ENCODE measurements at places on chromosomes 12 and 14.

DNA sequence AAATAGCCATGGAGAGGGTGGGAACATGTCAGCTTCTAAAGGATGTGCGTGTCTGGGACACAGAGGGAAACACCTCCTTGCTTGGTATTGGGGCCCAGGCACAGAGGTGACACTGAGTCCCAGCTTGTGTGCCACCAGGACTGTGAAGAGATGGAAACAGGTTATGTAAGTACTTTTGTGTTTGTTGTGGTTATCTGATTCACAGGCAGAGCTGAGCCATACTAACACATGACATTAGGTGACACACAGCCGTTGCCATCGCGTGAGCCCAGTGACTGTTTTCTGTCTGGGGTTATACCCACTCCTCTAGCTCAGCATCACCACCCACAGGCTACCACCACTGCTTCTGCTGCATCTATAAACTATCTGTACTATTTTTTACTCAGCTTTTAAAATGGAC lies 12.1 kb upstream of the FLVCR2 start:
- DNase-seq, result peak; percentile 73

GRCh38 chr14:29925736-29926135 lies 1.9 kb downstream of the PRKD1 start:
- DNase-seq, result no peak

DNA sequence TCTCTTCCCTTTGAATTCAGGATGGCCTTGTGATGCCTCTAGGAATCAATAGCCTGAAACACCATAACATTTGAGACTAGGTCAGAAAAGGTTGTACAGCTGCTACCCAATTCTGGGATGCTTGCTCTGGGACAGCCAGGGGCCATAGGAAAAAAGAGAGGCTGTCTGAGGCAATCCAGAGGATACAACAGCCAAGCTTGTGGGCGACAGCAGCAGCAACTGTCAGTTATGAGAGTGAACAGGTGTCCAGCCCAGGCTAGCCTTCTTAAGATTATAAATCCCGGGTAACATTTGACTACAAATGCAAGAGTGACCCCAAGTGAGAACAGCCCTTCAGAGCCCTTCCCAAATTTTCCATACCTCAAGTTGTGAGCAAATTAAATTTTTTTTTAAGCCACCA lies 11.1 kb downstream of the DCN start:
- DNase-seq, result no peak

DNA sequence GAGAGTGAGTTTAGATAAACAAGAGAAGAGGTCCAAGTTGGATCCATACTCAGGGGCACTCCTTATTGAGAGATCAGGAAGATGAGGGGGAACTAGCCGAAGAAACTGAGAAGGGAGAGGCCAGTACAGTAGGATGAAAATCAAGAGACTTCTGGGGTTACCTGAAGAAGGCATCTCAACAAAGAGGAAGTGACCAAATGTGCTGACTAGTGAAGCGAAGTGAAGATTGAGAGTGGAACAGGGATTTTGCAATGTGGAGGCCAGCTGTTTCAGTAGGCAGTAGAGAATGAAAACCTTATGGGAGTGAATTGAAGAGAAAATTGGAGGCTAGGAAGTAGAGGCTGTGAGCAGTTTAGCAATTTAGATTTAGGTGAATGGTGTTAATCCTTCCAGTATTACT lies 153.0 kb downstream of the SYNE2 start:
- no peak for DNase-seq

- DNase-seq, result no peak
Measured at GRCh38 chr14:101229666-101230065, 326.1 kb upstream of the RTL1 start.

DNA sequence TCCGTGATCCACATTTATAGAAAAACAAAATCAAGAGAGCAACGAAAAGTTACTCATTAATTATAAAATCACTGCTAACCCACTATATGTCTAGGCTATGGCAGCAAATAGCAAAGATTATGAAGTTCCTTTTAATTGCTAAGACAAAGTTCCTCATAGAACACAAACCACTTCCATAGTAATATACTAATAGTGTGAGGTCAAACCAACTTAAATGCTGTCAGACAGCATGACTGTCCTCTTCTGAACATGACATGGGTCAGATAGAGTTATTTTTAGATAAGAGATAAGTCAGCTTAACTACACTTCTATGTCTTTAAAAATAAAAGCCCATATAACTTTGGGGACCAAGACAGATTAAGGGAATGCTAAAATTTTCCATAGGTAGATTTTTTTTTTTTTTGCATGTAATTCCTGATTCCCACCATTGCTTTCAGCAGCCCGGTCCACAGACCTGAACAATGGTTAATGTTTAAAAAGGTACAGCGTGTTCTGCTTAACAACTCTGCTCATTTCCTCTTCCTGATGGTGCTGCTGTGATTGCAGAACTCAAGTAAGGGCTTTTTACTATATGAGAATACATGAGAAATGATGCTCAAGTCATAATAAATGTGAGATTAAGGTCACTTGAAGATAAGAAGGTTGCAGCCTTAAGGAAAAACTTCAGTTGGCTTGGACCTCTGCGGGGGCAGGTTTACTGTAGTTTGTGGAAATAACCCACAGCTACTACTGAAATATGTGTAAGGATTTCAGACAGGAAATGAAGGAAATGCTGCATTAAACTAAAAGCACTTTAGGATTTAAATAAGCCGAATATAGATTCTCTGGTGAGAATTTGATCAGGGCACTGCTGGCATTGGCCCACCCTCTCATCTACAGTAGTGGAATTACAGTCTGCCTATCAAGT lies 37.7 kb upstream of the DUSP6 start:
- DNase-seq, result no peak

DNA sequence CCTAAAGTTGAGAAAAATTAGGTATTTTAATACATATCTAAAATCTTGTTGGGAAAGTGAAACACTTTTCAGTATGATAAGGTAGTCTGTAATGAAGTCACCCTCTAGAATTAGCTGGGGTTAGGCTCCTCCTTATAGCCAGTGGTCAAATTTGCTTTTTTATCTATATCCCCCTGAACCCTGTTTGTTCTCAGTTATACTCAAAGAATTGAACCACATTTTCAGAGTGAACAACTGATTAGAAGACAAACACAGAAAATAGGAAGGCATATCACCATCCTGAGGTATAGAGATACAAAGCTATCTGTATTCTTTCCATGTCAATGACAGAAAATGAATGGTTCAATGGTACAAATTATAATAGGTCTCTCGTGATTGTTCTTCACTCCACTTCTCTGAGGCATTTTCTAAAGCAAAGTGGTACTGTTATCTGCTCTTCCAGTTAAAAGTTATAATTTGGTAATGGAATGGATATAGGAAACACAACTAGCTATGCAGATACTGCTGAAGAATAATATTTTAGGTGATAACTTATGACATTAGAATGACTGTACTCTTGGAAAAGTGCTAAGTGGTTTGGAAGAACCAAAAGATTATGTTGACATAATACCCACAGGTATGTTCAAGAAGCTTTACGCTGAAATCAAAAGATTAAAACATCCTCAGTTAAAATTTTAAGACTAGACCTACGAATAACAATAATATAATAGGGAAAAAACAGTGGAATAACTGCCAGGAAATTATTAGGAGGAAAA lies 27.6 kb downstream of the WASHC3 start:
- no peak for DNase-seq

GRCh38 chr14:51540364-51540763 lies 111.3 kb upstream of the FRMD6 start:
- no peak for DNase-seq

GRCh38 chr14:88682495-88683114 lies 110.1 kb downstream of the EML5 start:
- no peak for DNase-seq
